Activated CD4-positive, alpha-beta memory T cell treated with anti-CD3 and anti-CD28 coated beads for 36 hours (primary cell): ENCODE measurements at places on chromosomes 3 and 15. TPM values are rescaled to one million over a fixed set of nuclear protein-coding genes. Genes with fewer than 3 reads are reported as not detected.

- DNase-seq, result no peak
Measured at GRCh38 chr3:110459021-110459420, 612.6 kb upstream of the NECTIN3 start.

CTXN2 gene
- total RNA-seq, result not detected

GRCh38 chr15:67043939-67044771 is 21.2 kb upstream of the SMAD3 start:
- no peak for DNase-seq

- DNase-seq, result no peak
Measured at GRCh38 chr15:78041946-78042345, 35.6 kb downstream of the TBC1D2B start.
